Aorta (tissue), 5 donors: ENCODE measurements at places on chromosomes 3 and 15. TPM values are rescaled to one million over a fixed set of nuclear protein-coding genes. Genes with fewer than 3 reads are reported as not detected.

The EPHA6 gene
- total RNA-seq: 1.8 TPM

The NXPE3 gene
- total RNA-seq: 27.2 TPM

The SYNPR gene
- not detected for total RNA-seq

The AGBL1 gene
- not detected for total RNA-seq

The C3orf22 gene
- total RNA-seq: not detected

The FOXL2NB gene
- not detected for total RNA-seq

The MED12L gene
- 2.3 TPM for total RNA-seq

The ROBO2 gene
- 1.3 TPM for total RNA-seq

The MCTP2 gene
- total RNA-seq: 7.7 TPM

DNA sequence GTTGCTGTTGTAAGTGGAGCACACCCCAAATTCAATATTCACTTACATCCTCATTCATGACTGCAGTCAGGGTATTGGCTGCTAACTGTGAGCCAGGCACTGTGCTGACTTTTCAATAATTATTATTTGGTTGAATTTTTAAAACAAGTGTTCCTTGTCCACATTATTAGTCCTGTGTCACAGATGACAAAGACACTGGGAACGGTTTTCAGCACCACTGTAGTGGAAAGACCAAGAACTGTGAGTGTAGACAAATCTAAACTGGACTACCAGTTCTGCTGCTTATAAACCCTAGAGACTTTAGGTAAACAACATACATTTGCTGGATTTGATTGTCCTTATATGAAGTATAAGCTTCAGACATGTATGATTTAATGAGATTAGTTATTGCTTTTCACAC, 197.7 kb upstream of the ROBO2 start:
- H3K36me3 ChIP-seq: no peaks in the 10 kb centered on the region
- no peak overlapping the region for H3K27ac ChIP-seq
- DNase-seq: no peak
- H3K4me3 ChIP-seq: no peak overlapping the region

- H3K4me1 ChIP-seq: no peaks in the 10 kb centered on the region
- no peak for DNase-seq
- no peaks in the 10 kb centered on the region for H3K36me3 ChIP-seq
- no peaks in the 10 kb centered on the region for H3K27me3 ChIP-seq
- H3K4me3 ChIP-seq: no peak overlapping the region
Observed at GRCh38 chr3:103991461-103992115, 1375.1 kb upstream of the ALCAM start.

DNA sequence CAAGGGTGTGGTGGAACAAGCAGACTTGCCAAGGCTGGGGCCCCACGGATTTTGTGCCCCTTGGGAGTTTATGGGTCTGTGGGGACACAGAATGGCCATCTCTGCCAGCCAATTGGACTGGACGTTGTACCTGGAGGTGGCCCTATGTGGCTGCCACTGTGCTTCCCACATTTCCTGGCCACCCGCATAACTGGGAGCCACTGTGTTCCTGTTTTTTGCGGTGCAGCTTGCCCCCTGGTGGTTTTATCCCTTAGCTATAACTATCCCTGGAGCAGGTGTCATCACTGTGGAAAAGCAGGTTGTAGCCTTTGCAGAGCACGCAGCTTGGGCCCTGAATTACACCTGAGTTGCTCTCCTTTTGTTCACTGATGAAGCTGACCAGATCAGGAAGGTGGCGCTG, 306.3 kb downstream of the ZPLD1 start:
- H3K27me3 ChIP-seq: no peaks in the 10 kb centered on the region
- no peak overlapping the region for H3K4me3 ChIP-seq
- no peaks in the 10 kb centered on the region for H3K36me3 ChIP-seq
- no peak for DNase-seq
- no peaks in the 10 kb centered on the region for H3K4me1 ChIP-seq

DNA sequence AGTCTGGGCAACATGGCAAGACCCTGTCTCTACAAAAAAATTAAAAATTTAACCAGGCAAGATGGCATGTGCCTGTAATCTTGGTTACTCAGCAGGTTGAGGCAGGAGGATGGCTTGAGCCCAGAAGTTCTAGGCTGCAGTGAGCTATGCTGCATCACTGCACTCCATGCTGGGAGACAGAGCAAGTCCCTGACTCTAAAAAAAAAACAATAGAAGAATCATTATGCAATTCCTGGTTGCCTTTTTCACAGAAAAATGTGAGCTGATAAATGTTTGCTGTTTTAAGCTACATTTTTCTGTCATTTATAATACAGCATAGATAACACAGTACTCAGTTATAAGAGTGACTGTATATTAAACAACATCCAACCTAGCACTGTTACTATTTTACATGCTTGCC, 148.8 kb downstream of the SCAPER start:
- H3K4me1 ChIP-seq: no peaks in the 10 kb centered on the region
- H3K36me3 ChIP-seq: no peaks in the 10 kb centered on the region
- DNase-seq: no peak
- H3K27me3 ChIP-seq: no peaks in the 10 kb centered on the region

- no peak for DNase-seq
- H3K27me3 ChIP-seq: no peaks in the 10 kb centered on the region
- H3K36me3 ChIP-seq: peaks cover 3% of the 10 kb centered on the region
- H3K4me3 ChIP-seq: no peak overlapping the region
Observed at GRCh38 chr3:146065573-146066006, 95.4 kb downstream of the PLOD2 start.

- no peaks in the 10 kb centered on the region for H3K36me3 ChIP-seq
- H3K4me3 ChIP-seq: no peak overlapping the region
- no peak for DNase-seq
- no peaks in the 10 kb centered on the region for H3K27me3 ChIP-seq
- H3K27ac ChIP-seq: no peak overlapping the region
- H3K4me1 ChIP-seq: no peaks in the 10 kb centered on the region
Observed at GRCh38 chr3:193665370-193665989, 72.5 kb downstream of the OPA1 start.

DNA sequence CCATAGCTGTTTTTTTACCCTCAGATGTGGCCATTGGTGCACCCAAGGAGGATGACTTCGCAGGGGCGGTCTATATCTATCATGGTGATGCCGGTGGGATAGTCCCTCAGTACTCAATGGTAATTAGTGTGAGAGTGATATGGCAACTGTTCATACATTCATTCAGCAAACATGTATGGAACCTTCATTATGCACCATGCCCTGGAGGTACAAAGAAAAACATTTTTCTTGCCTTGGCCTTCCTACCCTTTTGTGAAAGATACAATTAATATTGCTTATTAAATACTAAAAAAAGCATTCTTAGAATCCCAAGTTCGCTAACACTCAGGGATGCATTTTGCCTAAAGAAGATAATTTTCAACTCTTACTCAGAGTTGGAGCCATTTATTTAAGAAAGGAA, 342.4 kb upstream of the CTDSPL start:
- H3K27me3 ChIP-seq: no peaks in the 10 kb centered on the region
- H3K27ac ChIP-seq: no peak overlapping the region
- H3K4me1 ChIP-seq: no peaks in the 10 kb centered on the region
- H3K4me3 ChIP-seq: no peak overlapping the region
- peaks cover 10% of the 10 kb centered on the region for H3K36me3 ChIP-seq
- DNase-seq: no peak

- no peak overlapping the region for H3K27ac ChIP-seq
- H3K36me3 ChIP-seq: no peaks in the 10 kb centered on the region
- H3K27me3 ChIP-seq: no peaks in the 10 kb centered on the region
- no peak overlapping the region for H3K4me3 ChIP-seq
Observed at GRCh38 chr3:38610934-38611333, 38.6 kb downstream of the SCN5A start.

DNA sequence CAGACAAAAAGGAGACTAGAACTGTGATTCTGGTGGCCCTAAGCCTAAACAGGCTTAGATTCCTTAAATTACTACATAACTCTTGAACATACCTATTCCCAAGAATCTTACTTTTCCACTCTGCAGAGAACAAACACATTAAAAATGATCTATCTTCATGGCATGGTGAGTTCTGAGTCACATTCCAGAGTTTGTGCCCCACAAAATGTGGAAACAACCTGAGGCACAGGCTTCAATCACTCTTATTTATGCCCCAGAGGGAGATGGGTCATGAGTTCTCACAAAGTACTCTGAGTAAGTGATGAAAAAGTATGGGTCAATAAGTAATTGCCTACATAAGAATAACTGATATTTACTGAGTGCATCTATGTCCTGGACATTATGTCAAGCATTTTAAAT, 137.5 kb upstream of the SLC2A2 start:
- no peaks in the 10 kb centered on the region for H3K4me1 ChIP-seq
- no peak for DNase-seq
- H3K36me3 ChIP-seq: no peaks in the 10 kb centered on the region
- H3K27ac ChIP-seq: no peak overlapping the region
- no peaks in the 10 kb centered on the region for H3K27me3 ChIP-seq

- H3K27me3 ChIP-seq: no peaks in the 10 kb centered on the region
- no peak for DNase-seq
- no peak overlapping the region for H3K27ac ChIP-seq
- H3K4me1 ChIP-seq: peaks cover 6% of the 10 kb centered on the region
- no peaks in the 10 kb centered on the region for H3K36me3 ChIP-seq
Observed at GRCh38 chr3:113169891-113170452, 41.4 kb upstream of the BOC start.

- no peak for DNase-seq
- H3K4me3 ChIP-seq: no peak overlapping the region
- peaks cover 1% of the 10 kb centered on the region for H3K27me3 ChIP-seq
- H3K4me1 ChIP-seq: no peaks in the 10 kb centered on the region
Observed at GRCh38 chr15:61748529-61748928, 311.7 kb downstream of the VPS13C start.

GRCh38 chr3:195246581-195246995, 24.4 kb downstream of the XXYLT1 start:
- H3K27me3 ChIP-seq: no peaks in the 10 kb centered on the region
- no peak overlapping the region for H3K4me3 ChIP-seq
- no peak overlapping the region for H3K27ac ChIP-seq
- DNase-seq: no peak
- no peaks in the 10 kb centered on the region for H3K36me3 ChIP-seq

- no peaks in the 10 kb centered on the region for H3K36me3 ChIP-seq
- H3K4me1 ChIP-seq: no peaks in the 10 kb centered on the region
- H3K4me3 ChIP-seq: no peak overlapping the region
- no peak for DNase-seq
- no peaks in the 10 kb centered on the region for H3K27me3 ChIP-seq
Observed at GRCh38 chr15:43939070-43939469, 112.3 kb downstream of the WDR76 start.

DNA sequence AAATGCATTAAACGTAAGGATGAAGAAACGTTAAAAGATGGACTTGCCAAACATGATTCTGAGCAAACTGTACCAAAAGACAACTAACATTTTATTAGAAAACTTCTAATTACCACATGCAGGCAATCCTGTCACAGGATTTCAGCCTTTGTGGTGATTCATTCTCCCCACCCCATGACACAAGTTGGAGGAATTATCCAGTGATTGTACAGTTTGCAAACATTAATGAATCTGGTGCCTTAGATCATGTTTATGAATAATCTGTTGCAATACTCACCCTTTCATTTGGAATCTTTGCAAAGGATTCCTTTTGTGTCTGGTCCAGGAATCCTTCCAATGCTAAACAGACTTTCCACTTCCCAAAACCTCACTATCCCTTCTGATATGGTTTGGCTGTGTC, 23.3 kb upstream of the ERC2 start:
- H3K27ac ChIP-seq: no peak overlapping the region
- no peaks in the 10 kb centered on the region for H3K36me3 ChIP-seq
- H3K4me3 ChIP-seq: no peak overlapping the region
- no peaks in the 10 kb centered on the region for H3K4me1 ChIP-seq
- H3K27me3 ChIP-seq: no peaks in the 10 kb centered on the region
- no peak for DNase-seq

- no peaks in the 10 kb centered on the region for H3K36me3 ChIP-seq
- no peak for DNase-seq
- no peak overlapping the region for H3K4me3 ChIP-seq
- no peaks in the 10 kb centered on the region for H3K4me1 ChIP-seq
- H3K27me3 ChIP-seq: no peaks in the 10 kb centered on the region
Observed at GRCh38 chr3:178754852-178755510, 218.7 kb downstream of the KCNMB2 start.

DNA sequence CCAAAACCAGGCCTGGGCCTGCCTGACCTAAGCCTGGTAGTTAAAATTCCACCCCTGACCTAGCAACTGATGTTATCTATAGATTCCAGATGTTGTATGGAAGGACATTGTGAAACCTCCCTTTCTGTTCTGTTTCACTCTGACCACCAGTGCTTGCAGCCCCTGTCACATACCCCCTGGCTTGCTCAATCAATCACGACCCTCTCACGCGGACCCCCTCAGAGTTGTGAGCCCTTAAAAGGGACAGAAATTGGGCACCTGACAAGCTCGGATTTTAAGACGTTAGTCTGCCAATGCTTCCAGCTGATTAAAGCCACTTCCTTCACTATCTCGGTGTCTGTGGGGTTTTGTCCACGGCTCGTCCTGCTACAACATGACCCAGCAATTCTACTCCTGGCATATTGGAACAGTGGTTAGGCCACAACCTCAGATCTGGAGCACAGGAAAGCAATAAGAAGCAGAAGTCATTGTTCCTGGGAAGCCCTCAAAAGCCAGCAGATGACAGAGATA, 36.7 kb upstream of the LHFPL4 start:
- no peak overlapping the region for H3K27ac ChIP-seq

GRCh38 chr3:108474581-108474980, 35.8 kb downstream of the MYH15 start:
- H3K4me3 ChIP-seq: no peak overlapping the region
- no peaks in the 10 kb centered on the region for H3K36me3 ChIP-seq
- no peak for DNase-seq

DNA sequence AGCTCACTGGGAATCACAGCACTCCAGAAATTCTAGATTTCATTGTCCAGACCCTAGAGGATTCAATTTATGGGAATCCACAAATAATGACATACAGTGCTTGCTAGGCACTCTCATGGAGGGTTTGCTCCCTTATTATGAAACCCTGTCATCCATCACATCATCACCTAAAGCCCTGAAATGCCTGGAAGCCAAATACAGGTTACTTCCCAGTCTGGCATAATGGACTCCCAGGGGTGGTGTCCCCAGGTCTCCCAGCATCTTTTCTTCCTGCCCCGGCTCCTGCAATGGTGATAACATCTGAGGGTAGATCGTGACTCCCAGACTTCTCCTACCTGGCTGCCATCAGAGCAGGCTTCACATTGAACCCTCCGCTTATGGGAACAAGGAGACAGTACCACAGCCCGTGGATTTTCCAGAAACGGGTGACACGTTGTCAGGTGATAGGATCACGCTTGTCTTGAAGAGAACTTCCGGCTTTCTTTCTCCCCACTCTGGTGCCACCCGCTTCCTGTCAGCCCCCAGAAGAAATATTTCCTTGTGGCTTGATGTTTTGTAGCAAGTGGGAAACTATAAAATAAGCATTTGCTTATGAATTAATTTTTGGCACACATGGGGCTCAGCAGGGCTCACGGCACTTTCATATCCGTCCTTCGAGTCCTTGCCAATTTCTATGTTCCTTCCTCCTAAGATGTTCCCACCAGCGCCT, 238.7 kb upstream of the BHLHE40 start:
- H3K4me3 ChIP-seq: no peak overlapping the region
- peak overlapping the region; percentile 94 for H3K27ac ChIP-seq
- H3K27me3 ChIP-seq: no peaks in the 10 kb centered on the region

GRCh38 chr15:101620671-101621070, 31.5 kb downstream of the TM2D3 start:
- DNase-seq: no peak
- H3K4me3 ChIP-seq: no peak overlapping the region
- no peaks in the 10 kb centered on the region for H3K36me3 ChIP-seq
- no peaks in the 10 kb centered on the region for H3K4me1 ChIP-seq

GRCh38 chr3:63908081-63908736, 4.0 kb downstream of the SCAANT1 start:
- H3K27me3 ChIP-seq: no peaks in the 10 kb centered on the region
- H3K4me1 ChIP-seq: no peaks in the 10 kb centered on the region
- DNase-seq: no peak
- H3K4me3 ChIP-seq: no peak overlapping the region

GRCh38 chr3:89104499-89104898, 2.9 kb upstream of the EPHA3 start:
- DNase-seq: no peak
- no peaks in the 10 kb centered on the region for H3K27me3 ChIP-seq
- H3K36me3 ChIP-seq: no peaks in the 10 kb centered on the region
- no peak overlapping the region for H3K27ac ChIP-seq
- H3K4me1 ChIP-seq: peaks cover 1% of the 10 kb centered on the region
